ENCODE measurements at places on chromosomes 2 and 18. TPM values are rescaled to one million over a fixed set of nuclear protein-coding genes. Genes with fewer than 3 reads are reported as not detected.

GRCh38 chr2:202164411-202164810 lies 74.0 kb downstream of the SUMO1 start:
- DNase-seq, result no peak

DNA sequence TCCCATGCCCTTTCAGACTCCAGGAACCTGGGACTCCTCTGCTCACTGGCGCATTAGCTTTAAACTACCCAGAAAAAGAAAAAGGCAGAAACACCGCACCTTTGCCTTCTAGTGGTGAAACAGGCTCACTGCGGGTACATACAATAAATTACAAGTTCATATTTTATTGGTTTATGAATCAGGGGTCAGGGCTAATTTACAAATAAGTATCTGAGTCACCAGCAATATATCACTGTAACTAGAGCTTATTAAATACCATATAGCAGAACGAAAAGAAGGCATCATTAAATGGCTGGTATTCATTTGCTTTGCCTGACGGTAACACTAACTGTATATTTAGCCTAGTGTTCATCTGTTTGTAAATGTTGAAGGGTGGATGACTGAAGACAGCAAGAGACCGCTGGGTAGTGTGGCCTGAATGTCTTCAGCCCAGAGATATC lies 26.9 kb upstream of the DTNB start:
- peak; percentile 94 for DNase-seq

DNA sequence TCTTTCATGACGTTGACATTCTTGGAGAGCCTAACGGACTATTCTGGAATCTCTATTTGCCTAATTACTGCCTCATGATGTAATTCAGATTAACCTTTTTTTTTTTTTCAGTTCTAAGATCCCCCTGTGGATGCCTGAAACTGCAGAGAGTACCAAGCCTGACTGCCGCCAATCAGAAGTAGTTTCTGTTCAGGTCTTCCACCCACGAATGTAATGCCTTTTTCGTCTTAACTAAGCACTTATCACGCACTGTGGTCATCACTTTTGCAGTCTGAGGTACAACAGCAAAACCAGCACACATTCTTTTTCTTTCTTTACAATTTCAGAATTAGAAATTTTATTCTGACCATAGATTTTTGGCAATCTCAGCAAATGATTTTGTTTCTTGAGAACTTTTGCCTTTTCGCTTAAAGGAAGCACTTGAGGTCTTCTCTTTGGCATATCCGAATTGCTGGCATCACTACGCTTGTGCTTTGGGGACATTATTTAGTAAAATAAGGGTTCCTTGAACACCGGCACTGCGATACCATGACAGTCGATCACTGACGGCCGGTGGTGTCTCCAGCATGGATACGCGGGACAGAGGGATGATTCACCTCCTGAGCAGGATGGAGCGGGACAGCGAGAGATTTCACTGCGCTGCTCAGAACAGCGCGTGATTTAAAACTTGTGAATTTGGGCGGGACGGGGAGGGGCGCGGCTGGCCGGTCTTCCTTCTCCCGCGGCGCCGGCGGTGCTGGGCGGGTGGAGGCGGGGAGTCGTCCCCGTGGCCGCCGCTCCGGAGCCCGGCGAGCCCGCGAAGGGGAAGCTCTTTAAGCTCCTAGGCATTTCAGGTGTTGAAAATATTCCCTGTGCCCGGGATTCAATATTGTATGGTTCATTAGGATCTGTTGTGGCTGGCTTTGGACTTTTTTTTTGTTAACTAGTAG lies 32.0 kb upstream of the GPR55 start:
- peak; percentile 69 for DNase-seq

GRCh38 chr2:131121464-131121863 lies 16.3 kb downstream of the PLEKHB2 start:
- DNase-seq, result peak; percentile 29

ALPP gene
- total RNA-seq, result 14.4 TPM

GNAL gene
- total RNA-seq, result 0.23 TPM

HJURP gene
- total RNA-seq, result 31.7 TPM

ERBB4 gene
- under 0.01 TPM for total RNA-seq

ASB18 gene
- 0.15 TPM for total RNA-seq

EFEMP1 gene
- 59.6 TPM for total RNA-seq
